ENCODE measurements at places on chromosomes 7 and 10.

- DNase-seq, result no peak
Measured at GRCh38 chr10:5284311-5285057, 80.3 kb upstream of the UCN3 start.

- DNase-seq, result no peak
Measured at GRCh38 chr7:126370038-126370668, 882.6 kb downstream of the GRM8 start.

GRCh38 chr7:142919656-142920055, 13.9 kb downstream of the TRPV5 start:
- no peak for DNase-seq

DNA sequence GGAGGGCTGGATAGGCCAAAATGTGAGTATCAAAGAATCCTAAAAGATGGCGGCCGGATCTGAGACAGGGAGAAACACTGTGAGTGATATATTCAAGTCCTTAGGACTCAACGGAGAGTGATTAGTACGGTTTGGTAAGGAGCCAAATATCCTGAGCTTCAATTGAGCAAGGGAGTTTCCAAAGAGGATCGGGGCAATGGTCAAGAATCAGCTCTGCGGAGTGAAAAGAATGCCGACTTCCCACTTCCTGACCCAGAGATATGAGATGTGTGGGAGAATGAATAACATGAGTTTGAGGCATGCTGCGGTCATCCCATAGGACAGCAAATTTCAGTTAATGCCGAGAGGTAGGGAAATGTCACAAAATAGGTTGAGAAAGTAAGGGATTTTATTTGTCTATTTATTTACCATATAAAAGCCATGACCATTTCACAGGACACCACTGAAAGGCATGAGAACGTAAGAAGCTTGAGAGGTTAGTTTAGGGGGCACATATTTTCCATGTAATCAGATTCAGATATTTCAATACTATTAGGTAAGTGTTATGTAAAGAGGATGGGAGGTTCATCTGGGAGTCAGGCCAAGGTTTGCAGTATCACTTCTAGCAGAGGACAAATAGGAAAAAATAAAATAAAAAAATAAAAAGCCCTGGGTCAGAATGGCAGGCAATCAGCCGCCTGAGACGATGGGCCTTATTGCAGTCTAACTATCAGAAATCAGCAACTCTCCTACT, 165.6 kb downstream of the HGF start:
- DNase-seq, result no peak

GRCh38 chr7:78191475-78192079, 393.0 kb downstream of the PHTF2 start:
- no peak for DNase-seq

GRCh38 chr10:123007558-123008354, 839 bp downstream of the IKZF5 start:
- peak; percentile 26 for DNase-seq

DNA sequence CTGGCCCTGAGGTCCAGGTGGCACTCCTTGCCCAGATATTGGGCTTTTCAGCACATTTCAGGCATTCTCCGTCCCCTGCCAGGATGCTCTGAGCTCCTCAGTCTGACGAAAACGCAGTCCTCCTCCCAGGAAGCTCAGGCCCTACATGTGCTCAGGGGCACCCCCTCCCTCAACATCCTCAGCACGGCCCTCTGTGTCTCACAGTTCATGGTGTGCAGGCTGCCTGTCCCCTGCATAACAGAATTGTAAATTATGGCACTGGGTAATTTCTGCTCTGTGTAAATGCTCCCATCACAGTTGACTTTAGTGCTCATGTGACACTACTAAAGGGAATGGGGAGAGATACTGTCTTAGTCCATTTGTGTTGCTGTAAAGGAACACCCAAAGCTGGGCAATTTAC, 563.8 kb downstream of the DNAJB6 start:
- no peak for DNase-seq

- peak; percentile 19 for DNase-seq
Measured at GRCh38 chr10:97234400-97234799, 48.6 kb upstream of the SLIT1 start.

DNA sequence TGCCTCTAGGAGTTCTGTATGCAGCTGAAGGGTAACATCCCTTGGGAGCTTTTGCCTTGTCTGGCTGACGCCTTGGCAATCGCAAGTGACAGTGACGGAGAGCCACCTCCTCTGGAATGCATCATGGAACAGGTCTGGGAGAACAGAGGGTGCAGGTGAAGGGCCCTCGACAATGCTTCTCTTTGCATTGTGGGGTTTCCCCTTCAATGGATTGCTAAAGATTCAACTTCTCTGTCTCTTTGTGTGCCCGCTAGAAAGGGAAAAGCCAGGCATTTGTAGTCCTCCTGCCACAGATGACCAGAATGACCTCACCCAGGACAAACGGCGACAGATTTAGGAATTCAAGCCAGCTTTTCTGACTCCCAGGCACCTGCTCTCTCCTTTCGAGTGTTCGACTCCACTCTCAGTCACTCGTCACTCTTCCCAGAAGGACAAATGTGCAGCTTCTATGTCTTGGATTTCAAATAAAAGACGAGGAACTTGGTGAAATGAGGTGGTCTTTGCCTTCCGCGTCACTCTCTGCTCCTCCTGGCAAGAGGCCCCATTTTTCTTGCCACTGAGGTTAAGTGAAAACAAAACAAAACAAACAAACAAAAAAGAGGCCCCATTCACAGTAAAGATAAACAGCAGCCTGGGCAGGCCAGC, 26.1 kb downstream of the IL2RA start:
- no peak for DNase-seq

DNA sequence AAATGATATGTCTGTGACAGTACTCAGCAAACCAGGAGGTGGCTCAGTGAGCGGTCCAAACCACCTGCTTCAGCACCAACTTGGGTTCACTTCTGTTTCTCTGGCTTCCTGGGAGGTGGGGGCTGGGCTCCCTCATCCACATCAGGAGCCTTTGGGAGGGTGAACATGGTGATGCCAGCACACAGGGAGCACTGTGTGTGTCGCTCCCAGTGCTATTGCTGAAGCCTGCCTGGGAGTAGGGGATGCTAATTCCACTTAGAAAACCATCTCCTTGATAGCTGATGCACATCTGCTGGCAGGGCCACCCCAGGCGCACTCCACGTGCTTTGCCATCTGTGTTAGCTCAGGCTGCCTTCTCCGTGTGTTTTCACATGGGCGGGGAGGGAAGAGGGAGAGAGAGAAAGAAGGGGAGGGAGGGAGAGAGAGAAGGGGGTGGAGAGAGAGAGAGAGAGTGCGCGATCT, 58.0 kb downstream of the RAMP3 start:
- no peak for DNase-seq

GRCh38 chr10:104317726-104318299, 20.5 kb downstream of the ITPRIP start:
- DNase-seq, result no peak

DNA sequence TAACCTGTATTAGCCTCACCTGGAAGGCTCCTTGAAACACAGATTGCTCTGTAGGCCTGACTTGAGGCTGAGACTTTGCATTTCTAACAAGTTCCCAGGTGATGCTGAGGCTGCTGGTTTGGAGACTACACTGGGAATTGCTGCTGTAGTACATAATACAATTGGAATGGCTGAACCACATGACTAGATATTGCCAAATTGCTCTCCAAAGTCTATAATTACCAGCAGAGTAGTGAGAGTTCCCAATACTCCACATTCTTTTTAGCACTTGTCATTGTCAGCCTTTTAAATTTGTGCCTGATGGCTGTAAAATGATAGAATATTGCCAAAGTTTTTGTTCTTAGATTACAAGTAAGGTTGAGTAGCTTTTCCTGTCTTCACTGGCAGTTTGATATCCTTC, 39.9 kb downstream of the PLEKHA8 start:
- peak; percentile 25 for DNase-seq

- no peak for DNase-seq
Measured at GRCh38 chr7:40541336-40541735, 406.5 kb downstream of the SUGCT start.

- DNase-seq, result no peak
Measured at GRCh38 chr7:18577096-18577771, 81.7 kb downstream of the HDAC9 start.

DNA sequence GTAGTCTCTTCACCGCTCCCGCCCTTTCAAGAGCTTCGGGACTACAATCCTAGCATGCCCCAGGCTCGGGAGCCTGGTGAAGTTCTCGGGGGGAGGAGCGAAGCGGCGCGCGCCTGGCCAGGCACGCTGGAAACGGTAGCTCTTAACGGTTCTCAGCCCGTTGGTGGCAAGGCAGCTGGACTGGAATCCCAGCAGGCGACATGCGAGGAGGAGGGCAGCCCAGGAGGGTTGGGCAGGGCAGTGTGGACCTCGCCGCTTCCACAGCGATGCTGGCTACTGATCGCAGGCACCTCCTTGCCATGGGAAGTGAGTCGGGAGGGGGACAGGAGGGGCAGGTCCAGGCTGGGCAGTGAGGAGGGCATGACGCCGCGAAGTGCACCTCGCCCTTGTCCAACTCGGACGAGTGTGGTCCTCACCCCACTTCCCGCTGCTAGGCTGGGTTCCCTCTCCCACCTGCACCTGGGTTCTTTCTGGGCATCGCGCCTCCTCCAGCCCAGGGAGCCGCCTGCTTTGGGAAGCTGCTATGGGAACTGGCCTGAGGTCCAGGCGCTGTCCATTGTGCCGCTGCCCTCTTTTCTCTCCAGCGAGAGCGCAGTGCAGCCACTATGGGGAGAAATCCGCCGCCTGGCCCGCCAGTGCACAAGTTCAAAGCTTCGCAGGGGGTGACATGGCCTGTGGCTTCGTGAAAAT, 367.8 kb upstream of the NUPR2 start:
- DNase-seq, result no peak

DNA sequence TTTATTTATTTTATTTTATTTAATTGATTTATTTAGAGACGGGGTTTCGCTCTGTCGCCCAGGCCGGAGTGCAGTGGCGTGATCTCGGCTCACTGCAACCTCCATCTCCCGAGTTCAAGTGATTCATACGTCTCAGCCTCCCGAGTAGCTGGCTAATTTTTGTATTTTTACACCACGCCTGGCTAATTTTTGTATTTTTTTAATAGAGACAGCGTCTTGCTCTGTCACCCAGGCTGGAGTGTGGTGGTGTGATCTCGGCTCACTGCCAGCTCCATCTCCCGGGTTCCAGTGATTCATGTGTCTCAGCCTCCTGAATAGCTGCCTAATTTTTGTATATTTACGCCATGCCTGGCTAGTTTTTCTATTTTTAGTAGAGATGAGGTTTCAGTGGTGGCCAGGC, 34.2 kb downstream of the AP5Z1 start:
- no peak for DNase-seq

DNA sequence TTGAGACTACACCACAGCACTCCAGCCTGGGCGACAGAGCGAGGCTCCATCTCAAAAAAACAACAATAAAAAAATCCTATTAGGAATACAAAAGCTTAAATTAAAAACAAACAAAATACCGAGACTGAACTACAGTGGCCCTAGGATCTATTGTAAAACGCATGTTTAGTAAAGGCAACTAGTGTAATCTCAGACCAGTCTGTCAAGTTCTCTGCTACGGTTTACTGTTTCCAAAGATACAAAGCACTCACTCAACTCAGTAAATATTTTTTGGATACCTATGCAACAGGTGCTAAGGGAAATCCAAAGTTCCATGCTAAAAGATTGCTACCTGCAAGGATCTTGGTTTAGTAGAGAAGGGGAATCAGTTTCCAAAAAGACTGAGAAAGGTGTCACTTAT, 3.4 kb upstream of the MIOS start:
- no peak for DNase-seq

- DNase-seq, result no peak
Measured at GRCh38 chr10:12243864-12244620, 48.1 kb downstream of the CDC123 start.

DNA sequence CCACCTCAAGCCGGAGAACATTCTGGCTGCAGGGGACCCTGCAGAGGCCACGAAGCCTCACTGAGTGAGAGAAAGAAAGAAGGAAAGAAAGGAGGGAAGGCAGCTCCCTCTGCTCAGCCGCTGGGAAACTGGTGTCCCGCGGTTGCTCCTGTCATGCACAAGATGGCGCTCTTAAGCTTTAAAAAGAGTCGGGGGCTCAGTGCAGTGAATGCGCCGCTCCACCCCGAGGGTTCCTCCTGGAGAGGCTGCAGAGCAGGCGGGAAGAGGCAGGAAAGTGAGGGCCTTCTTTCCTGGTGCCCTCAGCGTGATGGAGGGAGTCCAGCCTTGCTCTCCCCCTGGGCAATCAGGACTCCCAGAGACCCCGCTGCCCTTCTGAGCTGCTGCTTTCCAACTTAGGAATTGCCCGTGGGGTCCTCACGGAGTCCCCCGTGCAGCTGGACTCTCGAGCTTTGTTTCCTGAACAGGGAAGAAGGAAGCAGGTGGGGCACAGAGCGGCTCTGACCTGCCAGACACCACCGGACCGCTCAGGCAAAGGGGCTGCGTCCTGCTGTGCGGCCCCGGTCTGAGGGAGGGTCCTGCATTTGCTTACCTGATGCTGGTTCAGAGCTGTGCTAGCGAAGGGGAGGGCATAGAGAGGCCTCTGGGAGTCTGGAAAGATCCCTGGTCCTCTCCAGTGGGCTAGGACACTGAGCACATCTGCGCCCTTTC, 141.9 kb upstream of the MKI67 start:
- DNase-seq, result peak; percentile 89

GRCh38 chr7:130559184-130559583, 67.3 kb downstream of the MEST start:
- DNase-seq, result no peak

GRCh38 chr7:101824440-101824839, 7.0 kb downstream of the CUX1 start:
- no peak for DNase-seq

DNA sequence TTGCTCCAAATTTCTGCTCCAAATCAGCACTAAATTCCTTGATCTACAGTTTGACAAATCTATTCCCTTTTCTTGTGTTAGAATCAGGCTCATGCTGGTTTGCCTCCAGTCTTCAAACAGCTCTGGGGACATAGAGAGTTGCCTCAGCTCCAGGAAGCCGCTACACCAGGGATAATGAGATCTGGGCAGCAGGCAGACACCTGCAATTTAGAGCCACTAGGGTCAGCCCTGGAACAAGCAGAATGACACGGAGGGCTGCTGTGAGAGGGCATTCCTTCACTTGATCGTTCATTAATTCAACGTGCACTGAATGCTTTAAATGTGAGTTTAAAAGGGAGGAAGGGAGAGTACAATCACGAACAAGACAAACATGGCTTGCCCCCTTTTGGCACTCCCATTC, 3.7 kb upstream of the ELMO1 start:
- DNase-seq, result no peak

DNA sequence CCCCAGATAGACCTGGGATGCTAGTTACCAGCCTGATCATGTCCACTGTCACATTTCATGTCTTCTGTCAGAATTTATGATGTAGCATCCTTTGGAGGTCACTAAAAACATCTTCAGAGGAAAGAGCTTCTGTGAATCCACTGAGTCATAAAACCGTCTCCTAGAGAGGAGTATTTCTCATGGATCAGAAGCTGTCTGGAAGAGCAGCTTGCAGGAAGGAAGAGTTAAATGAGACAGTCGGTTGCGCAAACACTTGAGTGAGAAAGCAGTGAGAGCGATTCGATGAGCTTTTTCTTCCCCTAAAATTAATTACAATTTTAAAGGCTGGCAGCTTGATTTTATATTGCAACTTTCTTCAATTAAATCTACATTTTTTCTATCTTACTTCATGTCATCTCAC, 47.2 kb upstream of the WDR11 start:
- no peak for DNase-seq
